ENCODE measurements at places on chromosomes 6 and 20. TPM values are rescaled to one million over a fixed set of nuclear protein-coding genes. Genes with fewer than 3 reads are reported as not detected.

Gene SLC22A1
- 0.89 TPM for polyA plus RNA-seq

Gene DZANK1
- polyA plus RNA-seq, result 7.2 TPM

GRCh38 chr20:64095927-64096326 lies 11.4 kb downstream of the NPBWR2 start:
- no peak for DNase-seq

GRCh38 chr6:57173056-57173885 lies 1.1 kb downstream of the BAG2 start:
- DNase-seq, result no peak

Gene CGA
- polyA plus RNA-seq, result 5.9 TPM

Gene MOG
- not detected for polyA plus RNA-seq

GRCh38 chr20:47795214-47795907 lies 10.1 kb upstream of the SULF2 start:
- DNase-seq, result no peak

- DNase-seq, result no peak
These were observed 7.4 kb upstream of the SSTR4 start for GRCh38 chr20:23027721-23028120.

- no peak for DNase-seq
These were observed 3.8 kb downstream of the DEK start for GRCh38 chr6:18260448-18261106.

All from renal cortex interstitium (tissue), 15 donors.